ENCODE measurements at places on chromosomes 6 and 20.

DNA sequence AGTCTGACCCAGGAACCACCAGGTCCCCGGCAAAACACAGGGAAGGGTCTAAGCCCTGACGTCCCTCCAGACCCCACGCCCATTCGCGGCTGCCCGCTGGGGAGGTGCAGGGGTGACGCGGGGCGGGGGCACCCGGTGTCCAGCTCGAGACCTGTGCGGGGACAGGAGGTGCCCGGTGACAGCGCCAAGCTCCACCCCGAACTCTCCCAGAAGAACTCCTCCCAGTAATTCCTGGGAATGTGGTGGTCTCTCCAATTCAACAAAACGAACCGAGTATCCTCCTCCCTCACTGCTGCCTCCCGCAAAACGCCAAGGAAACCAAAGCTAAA is 164.1 kb upstream of the PDE10A start:
- no peak for DNase-seq

GRCh38 chr6:28589957-28590349 is 64.3 kb downstream of the GPX5 start:
- no peak for DNase-seq

DNA sequence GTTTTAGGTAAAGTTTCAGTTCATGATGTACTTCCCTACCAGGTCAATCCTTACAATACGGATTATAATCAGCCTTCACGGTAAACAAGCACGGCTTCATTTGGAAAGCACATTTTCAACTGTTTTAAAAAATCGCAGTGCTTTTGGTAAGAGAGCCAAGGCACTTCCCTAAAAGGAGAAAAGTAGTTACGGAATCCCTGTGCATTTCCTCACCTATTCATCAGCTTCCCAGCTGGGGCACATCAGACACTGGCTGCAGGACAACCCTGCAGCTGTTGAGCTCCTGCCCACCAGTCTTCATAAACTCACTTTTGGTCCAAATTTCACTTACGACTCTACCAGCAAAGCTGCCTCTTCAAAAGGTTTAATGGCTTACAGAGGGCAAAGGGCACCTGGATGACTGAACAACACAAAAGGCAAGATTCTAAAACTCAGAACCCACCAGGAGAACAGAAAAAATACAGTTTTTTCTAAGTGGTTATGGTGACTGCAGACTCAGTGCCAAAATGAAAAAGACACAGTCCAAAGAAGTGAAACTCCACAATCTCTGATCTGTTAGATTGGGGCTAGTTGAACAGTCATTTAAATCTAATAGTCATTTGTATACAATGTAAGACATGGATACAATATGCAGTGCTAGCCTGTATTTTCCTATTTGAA is 7.5 kb downstream of the SNX5 start:
- DNase-seq: no peak

- DNase-seq: no peak
These were observed 4.2 kb downstream of the SSTR4 start for GRCh38 chr20:23039136-23039875.

- no peak for DNase-seq
These were observed 119.7 kb upstream of the ZFP64 start for GRCh38 chr20:52311209-52311794.

DNA sequence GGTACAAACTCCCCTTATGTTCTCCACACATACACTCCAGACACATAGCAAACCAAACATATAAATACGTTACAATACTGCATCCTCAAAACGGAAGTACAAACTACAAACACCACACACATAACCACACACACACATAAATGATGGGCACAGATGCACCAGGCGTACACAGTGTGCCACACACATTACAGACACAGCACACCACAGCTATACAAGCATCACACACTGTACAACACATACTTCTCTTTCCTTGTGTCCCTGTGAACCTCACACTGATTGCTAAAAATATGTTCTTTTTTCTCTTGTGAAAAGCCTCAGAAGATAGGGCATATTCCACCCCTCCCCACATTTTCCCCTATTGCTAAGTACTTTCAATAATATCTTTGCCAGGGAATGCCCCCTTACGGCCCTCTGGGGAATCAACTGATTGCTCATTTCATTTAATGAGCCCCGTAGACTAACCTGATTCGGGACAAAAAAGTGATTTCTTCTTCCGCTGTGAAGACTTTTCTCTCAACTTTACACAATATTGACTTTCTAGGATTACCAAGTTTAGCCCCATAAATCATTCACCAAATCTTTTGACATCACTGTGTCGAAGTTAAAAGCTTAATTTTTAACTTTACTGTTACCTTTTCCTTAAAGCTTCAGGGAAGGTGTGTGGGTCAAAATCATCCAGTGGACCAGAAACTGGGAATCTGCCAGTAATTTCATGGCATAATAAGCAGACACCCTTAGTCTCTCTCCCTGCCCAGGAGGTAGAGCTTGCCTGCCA is at the start of gene SLC17A1:
TSS of gene SLC17A1 (minus strand) at position 521 of the 775 bp plus-strand sequence. CDS start 1,495 bp downstream, outside the sequence.
- DNase-seq: no peak

GRCh38 chr6:166932116-166932515 is 24.2 kb downstream of the RNASET2 start:
- DNase-seq: no peak

DNA sequence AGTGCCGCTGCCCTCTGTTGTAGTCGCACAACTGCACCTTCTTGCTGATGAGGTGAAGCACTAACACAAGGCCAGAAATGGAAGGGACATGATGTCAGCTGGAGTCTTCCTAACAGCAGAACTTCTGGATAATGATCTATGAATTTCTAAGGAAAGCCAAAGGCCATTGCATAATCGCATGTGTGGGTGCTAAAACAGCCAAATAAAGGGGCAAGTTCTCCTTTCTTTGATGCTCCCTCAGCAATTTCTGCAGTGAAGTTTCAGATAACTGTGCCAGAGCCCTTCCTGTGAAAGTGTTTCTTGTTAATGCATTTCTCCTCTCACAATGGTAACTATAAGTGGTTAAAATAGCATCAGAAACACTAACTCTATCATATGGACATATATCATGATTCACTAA is 8.0 kb upstream of the F13A1 start:
- no peak for DNase-seq

DNA sequence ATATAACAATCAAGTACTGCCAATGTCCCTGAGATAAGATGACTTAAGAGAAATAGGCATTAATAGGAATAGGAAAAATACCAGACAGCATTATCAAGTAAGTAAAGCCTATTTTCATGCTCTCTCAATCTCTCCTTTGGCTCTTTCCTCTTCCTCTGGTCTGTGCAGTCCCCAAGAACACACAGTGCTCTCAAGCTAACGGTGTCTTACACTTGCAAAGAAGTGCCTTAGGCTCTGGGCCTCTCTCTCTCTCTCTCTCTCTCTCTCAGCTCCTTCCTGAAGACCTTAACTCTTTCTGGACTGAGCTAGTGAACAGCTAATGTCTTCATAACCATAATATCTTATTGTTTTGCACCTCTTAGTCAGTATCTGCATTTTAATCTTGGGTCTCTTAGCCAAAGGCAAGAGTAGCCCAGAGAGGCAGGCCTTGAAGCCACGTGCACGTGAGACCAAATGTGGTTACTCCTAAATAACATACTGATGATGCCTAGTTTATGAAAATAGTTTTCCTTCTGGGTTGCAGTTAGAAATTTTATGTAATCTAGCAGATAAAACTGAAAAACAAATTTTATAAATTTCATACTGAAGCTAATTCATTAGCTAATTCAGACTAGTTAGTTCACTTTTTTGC is 70.8 kb downstream of the TPD52L1 start:
- DNase-seq: no peak

GRCh38 chr20:48177058-48177457 is 391.8 kb upstream of the SULF2 start:
- no peak for DNase-seq

DNA sequence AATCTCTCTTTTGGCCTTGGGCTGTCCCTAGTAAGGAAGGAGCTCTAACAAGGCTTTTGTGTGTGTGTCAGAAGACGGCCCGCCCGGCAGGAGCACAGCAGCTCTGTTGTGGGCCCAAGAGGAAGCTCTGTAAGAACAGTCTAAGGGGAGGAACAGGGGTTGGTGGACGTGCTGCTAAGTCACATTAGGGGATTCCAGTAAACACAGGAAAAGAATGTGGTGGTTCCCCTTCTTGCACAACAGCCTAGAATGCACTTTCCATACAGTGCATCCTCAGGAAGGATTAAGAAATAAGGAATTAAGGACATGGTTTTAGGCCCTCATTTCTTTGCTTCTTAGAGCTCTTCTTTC is 114.5 kb downstream of the RNF144B start:
- DNase-seq: no peak
